ENCODE measurements at places on chromosomes 4 and X.

DNA sequence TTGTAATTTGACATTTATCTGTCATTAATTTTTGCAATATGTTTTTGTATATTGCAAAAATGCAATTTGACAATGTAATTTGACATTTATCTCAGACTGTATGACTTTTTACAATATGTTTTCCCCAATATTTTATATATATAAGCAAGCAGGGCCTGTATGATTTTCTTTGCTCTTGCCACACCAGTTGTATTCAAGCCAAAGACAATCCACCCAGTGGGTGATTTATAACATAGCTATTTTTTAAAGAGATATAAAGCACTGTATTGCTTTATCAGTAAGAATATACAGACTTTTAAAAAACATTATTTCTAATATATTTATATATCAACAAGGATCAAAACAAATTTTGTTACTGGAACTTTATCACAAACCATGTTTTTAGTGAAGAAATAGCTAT is 47.3 kb downstream of the SLIT2 start:
- no peak for DNase-seq

DNA sequence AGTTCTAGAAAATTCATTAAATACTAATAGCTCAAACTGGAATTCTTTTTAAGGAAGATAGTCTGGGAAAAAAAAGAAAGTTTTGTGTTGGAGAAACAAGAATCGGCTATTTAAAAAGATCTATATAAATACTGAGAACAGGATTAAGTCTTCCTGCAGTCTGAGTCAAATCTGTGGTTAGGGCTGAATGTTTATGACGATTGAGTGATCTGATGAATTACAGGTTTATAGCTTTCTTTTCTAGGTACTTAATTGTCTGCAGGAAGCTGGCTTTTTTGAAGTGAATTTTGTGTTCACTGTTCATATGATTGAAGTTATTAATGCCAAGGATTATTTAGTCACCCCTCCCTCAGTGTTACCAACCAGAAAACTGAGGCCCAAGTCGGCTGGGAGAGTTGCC is 42.2 kb downstream of the TLL1 start:
- DNase-seq, result no peak

DNA sequence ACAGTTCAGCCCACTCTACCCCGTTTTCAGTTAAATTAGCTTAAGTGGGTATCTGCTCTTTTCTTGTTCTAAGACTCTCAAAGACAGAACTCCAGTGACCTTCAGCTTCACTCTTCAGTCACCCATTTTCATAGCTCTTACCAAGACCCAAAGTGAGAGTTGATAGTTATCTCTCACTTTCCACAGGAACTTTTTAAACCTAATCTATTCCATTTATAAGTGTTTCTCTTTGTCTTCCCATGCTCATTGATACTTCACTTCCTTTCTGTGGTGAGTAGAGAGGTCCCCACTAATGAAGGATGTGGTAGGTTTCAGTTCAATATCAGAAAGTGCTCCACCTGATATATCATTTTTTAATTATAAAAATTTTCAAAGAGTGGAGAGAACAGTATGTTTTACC is 33.4 kb downstream of the COX18 start:
- DNase-seq, result no peak

GRCh38 chr4:109728385-109728784 is 1.5 kb downstream of the PLA2G12A start:
- no peak for DNase-seq

DNA sequence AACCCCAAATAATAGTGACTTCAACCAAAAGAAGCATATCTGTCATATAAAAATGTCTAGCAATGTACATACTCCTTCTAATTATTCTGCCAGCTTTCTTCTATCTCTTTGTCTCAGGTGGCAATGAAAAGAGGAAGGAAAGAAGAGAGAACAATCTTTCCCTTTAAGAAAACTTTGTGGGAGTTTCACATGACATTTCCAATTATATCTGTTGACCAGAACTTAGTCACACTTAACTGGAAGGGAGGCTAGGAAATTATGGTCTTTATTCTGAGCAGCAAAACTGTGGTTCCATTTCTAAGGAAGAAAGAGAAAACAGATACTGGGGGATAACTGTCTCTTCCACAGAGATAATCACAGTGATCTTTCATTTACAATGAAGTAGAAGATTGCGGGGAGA is 12.9 kb upstream of the MAOA start:
- DNase-seq, result no peak

- no peak for DNase-seq
These were observed 135.2 kb upstream of the EDNRA start for GRCh38 chr4:147345662-147346061.

GRCh38 chrX:7068939-7069367 is 78.6 kb upstream of the STS start:
- no peak for DNase-seq

DNA sequence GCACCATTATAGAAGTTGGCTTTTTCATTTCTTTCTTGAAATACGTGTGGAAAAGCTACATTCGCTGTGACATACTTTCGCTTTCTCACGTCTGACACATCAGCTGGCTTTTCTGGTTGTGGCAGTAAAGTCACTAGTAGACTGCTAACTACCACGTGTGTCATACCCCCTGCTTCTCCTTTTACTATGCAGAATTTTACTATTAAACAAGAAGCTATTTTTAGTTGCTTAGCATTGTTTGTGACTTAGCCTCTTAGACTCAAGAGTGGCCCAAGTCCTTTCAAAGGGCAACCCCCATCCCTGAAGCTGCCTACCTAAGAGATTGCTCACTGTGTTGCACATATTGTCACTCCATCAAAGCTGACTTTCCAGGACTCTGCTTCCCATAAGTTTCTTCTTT is 2.1 kb upstream of the IL2 start:
- no peak for DNase-seq

- DNase-seq, result no peak
These were observed 21.3 kb upstream of the ADRA2C start for GRCh38 chr4:3744901-3745300.

- DNase-seq, result no peak
These were observed 335.5 kb upstream of the IGFBP7 start for GRCh38 chr4:57445686-57446085.

- DNase-seq, result no peak
These were observed 36.1 kb downstream of the NBDY start for GRCh38 chrX:56764975-56765791.

DNA sequence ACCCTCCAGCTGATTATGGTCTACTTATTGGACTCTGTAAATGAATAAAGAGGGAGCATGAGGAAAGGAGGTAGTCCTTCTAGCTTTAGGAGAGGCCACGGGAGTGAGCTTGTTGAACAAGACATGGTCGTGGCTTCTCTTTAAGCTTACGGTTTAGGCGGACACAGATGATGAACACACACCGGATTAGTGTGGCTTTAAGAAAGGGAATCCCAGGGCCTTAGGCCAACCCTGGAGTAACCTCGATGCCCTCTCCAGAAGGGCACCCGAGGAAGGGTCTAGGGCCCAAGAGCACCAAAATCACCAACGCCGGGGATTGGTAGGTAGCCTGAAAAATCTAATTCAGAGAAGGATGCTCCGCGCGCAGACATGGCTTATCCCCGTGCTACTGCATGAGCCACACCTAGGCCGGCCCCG is 39.4 kb downstream of the ERVMER34-1 start:
- no peak for DNase-seq

DNA sequence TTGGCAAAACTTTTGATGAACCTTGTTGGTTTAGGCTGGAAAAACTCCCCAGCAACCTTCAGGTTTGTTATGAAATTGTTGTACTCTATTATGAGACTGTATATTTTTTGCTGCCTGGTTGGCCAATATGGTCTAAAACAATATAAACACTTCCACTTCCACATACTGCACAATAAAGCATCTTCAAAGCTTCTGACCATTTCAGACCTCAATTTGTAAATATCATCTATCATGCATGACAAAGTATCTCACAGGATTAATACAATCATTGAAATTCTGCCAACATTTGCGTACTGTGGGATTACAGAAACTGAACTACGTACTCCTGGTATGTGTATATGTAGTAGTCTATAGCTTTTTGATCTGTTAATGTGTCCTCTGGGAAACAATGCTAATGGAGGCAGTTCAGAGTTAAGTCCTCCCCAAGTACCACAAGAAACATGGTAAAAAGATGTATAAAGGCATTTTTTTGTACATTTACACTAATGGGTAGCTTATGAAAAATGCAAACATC is 40.4 kb downstream of the GPC4 start:
- DNase-seq, result no peak

- DNase-seq, result no peak
These were observed 17.7 kb upstream of the MGST2 start for GRCh38 chr4:139647952-139648351.

GRCh38 chrX:20829665-20830491 is 544.3 kb upstream of the CNKSR2 start:
- DNase-seq, result no peak

- DNase-seq, result no peak
These were observed 228.6 kb upstream of the CTSO start for GRCh38 chr4:156182269-156182668.

DNA sequence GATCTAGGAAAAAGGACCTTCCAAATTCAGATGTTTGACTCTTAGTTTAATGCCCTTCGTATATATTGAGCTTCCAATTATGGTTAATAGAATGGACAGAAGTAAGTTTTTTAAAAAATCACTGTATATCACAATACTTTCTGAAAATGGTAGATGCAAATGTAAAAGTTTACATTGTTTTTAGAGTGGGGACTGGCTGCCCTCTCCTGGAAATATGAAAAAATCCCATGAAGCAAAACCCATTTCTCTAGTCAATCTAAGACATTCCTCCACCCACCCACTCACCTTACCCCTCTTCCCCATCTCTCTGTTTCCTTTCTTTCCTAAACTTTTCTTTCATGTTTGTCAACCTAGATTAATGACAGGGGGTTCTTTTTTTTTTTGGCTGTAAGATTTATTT is 134.5 kb downstream of the ARHGAP6 start:
- no peak for DNase-seq

- DNase-seq, result no peak
These were observed 58.9 kb upstream of the NFKB1 start for GRCh38 chr4:102441978-102442911.

- no peak for DNase-seq
These were observed 248.3 kb upstream of the PCDH7 start for GRCh38 chr4:30471861-30472260.

- DNase-seq, result no peak
These were observed 7.9 kb upstream of the NALF2 start for GRCh38 chrX:69496183-69496582.

GRCh38 chr4:182068920-182069319 is 174.3 kb upstream of the TENM3 start:
- DNase-seq, result no peak

- DNase-seq, result no peak
These were observed 22.6 kb upstream of the TLR7 start for GRCh38 chrX:12844319-12844718.

GRCh38 chr4:53618321-53618720 is 27.0 kb upstream of the LNX1 start:
- DNase-seq, result no peak

- no peak for DNase-seq
These were observed 131.8 kb upstream of the TMLHE start for GRCh38 chrX:155744534-155744933.

GRCh38 chr4:83262682-83263081 is 21.9 kb downstream of the COQ2 start:
- DNase-seq, result no peak

Measured in activated B cell treated with CpG ODN at 0.5 μM for 24 hours (primary cell).